ENCODE measurements at places on chromosomes 4 and X.

DNA sequence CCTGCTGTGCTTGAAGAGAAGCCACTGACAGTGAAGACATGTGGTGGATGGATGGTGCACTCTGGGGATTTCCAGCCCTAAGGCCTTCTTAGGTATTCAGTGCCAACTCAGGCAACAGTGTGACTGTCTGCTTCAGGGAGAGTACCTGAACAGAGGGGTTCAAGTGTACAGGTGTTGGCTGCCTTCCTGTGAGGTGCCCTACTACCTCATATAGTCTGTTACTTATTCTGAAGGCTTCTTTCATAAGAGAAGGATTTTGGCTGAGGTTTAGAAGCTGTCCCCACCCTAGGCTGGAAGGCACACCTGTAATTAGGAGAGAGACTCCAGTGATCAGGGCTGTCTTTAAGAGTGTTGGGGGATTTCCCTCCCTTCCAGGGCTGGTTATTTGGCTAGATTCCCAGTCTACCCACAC is 1.8 kb downstream of the FTHL17 start:
- no peak for DNase-seq

DNA sequence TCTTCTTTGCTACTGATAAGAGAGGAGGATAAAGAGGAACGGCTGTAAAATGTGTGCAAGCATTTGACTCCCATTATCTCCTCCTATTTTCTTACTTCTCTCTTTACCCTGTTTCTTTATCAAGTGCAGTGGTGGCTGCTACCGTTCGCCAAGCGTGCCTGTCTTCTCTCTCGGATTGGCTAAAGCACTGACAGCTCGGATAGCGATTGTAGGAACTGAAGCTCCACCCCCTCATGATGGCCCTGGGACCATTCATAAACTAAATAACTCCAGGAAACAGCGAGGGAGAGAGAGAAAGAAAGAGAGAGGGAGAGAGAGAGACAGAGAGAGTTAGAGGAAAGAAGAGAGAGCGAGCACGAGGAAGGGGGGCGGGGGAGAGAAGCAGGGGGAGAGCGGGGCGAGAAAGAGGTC is 305 bp upstream of the MAB21L2 start:
- DNase-seq = no peak

DNA sequence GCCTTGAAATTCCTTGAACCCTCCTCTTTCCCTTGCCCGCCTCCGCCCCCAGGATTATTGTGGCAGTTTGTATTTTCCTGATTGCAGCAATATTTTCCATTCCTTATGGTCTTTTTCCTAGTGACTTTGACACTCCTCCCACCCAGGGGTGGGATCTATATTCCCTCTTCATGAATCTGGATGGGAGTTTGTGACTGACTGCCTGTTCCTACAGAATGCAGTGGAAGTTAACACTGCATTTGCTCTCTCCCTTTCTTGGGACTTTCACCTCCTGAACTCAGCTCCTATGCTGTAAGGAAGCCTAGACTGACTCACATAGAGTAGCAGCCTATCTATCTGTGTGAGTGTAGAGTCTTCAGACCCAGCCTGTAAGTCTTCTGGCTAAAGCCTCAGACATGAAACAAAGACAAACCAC is 2.2 kb downstream of the FUNDC2 start:
- DNase-seq = no peak

GRCh38 chr4:38669208-38669607 is 5.2 kb downstream of the KLF3 start:
- no peak for DNase-seq

DNA sequence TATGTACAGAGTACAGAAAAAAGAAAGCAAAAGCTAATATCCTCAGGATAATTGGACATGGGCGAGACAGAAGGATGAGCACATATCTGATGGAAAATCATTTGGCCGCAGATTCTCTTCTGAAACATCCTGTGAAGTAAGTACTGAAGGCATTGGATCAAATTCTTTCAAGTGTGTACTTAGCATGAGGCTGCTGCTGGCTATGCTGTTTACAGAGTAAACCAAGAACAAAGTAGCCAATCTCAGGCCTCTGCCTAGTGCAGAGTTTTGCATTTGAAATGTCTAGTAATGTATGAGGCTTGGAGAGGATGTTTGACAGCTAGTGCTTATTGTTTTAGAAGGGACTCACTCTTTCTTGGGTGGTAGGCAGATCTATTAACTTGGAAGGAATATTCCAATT is 128.5 kb downstream of the MAGEC2 start:
- no peak for DNase-seq

- DNase-seq = no peak
These were observed 898.2 kb downstream of the PCDH18 start for GRCh38 chr4:136634121-136634520.

DNA sequence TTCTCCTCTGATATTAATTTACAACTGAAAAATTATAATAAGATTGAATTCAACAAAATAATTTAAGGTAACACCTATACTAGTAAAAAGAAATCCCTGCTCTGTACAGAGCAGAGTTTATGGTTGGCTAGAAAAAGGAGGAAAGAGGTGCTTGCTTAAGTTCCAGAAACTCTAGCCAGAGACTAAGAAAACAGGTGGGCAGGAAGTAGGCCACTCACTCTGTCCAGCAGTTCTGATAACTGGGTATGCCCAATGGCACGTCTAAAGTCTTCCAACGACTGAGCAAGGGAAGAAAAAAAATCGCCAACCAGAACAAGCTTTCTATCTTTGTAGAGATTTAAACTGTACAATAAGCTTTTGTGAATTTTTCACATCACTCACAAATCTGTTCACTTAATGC is 42.1 kb downstream of the TMEM165 start:
- no peak for DNase-seq

DNA sequence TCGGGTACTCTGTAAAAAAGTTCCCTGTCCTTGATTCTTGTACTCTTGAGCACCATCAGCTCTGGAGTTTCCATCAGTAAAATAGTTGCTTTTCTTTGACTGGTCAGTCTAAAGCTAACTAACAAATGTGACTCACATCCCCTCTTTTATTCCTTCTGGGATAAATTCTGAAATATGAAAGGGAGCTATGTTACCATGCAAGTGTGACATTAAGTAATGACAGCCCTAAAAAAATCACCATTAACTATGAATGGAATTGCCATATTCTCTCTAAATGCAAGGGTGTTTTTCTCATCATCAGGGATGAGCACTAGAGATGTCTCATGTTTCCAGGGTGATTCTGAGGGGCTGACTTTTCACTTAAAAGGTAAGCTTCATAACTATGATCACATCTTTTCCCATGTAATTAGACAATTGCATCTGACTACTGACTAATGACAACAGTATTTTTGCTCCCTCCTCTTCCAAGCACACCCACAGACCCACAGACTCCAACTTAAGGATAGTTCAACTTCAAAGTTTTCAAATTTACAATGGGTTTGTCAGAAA is 26.9 kb upstream of the RASGEF1B start:
- no peak for DNase-seq

GRCh38 chr4:44326741-44327140 is 121.9 kb downstream of the KCTD8 start:
- DNase-seq = no peak

DNA sequence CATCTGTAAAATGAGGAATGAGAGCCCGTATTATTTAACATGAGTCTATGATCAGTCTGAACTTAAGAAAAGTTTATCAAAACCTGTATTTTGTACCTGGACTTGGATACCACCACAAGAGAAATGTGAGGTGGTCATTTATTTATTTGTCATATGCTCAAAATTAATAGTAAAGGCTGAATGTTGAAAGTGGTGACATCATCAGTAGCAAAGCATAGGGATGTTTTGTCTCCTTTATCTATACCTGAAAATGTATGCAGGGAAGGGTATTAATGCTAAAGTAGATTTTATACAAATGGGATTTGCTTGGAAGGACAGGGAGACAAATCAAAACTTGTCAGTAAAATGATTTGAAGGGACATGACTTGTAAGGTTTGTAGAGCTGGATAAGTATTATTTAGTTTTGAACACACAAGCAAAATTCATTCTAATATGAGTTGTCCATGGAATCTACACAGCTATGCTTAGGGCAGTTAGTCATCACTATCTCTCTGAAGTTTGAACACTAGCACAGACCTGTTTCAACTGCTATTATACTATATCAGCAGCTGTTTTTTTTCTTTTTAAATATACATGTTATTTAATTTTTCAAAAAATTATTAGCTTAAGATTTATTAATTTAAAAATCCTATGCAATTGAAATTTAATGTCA is 52.4 kb upstream of the GUCY1A1 start:
- DNase-seq = no peak

DNA sequence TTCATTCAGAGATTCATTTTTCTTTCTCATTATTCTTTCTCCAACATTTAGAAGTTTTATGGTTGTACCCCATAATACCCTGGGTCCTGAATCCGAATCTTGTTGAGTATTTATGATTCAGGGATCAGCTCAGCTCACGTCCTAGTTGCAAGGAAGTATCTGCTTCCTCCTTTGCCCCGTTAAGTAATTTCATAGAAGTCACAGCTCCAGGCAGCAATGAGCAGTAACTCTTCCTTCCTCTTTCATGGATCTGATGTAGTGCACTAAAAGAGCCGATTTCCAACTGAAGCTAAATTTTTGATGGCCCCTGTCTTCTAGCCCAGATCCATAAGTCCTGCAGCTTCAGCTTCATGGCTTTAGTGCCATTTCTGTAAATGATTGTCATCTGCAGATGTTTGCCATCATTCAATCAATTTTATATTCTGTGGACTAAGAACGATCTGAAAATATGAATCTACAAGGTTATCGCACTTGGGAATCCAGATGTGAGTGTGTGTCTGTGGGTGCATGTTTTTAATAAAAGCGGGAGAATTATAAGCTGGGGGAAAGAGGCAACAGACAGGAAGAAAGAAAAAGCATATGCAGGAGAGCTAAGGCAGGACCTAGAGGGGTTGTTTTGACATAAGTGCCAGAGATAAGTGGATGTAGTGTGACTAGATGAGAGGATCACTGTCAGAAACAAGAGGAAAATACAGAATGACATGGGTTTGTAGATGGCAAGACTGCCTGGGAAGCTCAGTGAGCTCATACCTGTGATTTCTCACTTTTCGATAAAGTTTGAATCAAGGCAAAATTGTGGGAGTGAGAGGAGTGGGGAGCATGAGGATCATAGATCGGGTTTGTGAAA is 17.5 kb downstream of the VEGFD start:
- no peak for DNase-seq

DNA sequence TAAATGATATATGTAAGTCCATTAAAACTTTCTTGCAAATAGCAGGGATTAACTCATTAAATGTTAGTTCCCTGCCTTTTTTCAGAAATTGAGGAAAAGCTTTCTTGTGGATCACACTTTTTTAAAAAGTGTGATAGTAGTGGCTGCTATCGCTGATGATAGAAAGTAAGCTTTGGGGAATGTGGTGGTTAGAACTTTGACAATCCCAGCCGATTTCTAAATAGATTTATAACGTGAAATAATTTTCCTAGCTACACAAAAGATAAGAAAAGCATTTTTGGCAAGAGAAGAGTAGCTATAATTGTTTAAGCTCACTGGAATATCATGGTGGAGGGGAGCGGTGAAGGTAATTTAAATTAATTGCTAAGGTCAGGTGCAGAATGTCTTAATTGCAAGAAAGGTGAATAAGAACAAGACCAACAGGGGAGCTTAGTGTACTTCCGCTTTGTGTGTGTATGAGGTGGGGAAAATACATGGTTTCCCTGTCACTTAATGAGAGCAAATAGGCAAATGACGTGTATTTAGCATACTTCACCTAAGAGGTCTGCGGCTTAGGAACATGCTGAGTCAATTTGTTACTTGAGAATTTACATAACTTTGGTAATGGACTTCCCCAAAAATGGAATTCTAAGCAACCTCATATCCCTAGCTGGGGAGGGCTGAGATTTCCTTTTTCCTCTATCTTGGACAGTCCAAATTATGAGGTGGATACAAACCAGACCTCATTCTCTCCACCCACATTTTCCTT is 11.7 kb upstream of the IL21 start:
- DNase-seq = no peak

DNA sequence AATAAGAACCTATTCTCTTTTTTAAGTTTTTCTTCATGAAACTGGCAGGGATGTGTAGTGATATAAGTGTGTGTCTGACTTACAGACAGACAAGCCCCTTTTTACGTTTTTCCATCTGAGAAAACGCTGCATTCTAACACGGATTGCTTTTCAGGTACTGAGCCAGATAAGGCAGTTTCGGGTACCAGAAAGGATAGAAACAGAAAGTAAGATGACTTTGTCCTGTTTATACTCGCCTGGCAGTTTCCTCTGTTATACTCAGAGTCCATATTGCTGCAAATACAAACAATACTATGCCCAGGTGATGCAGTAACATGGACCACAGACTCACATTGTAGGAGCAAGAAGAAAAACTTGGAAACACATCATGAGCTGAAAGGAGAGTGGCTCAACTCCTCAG is 2320.6 kb upstream of the AGA start:
- no peak for DNase-seq

GRCh38 chrX:67619253-67619652 is 75.4 kb downstream of the AR start:
- no peak for DNase-seq

DNA sequence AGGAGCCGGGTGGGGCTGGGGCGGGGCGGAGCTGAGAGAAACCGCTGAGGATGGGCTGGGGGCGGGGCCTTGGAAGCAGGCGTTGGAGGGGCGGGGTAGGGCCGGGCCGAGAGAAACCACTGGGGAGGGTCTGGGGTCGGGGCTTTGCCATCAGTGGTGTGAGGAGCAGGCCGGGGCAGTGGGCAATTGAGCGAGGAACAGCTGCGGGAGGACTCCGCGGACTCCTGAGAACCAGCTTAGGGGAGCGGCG is 1.3 kb upstream of the EOLA2 start:
- DNase-seq = peak; percentile 86

DNA sequence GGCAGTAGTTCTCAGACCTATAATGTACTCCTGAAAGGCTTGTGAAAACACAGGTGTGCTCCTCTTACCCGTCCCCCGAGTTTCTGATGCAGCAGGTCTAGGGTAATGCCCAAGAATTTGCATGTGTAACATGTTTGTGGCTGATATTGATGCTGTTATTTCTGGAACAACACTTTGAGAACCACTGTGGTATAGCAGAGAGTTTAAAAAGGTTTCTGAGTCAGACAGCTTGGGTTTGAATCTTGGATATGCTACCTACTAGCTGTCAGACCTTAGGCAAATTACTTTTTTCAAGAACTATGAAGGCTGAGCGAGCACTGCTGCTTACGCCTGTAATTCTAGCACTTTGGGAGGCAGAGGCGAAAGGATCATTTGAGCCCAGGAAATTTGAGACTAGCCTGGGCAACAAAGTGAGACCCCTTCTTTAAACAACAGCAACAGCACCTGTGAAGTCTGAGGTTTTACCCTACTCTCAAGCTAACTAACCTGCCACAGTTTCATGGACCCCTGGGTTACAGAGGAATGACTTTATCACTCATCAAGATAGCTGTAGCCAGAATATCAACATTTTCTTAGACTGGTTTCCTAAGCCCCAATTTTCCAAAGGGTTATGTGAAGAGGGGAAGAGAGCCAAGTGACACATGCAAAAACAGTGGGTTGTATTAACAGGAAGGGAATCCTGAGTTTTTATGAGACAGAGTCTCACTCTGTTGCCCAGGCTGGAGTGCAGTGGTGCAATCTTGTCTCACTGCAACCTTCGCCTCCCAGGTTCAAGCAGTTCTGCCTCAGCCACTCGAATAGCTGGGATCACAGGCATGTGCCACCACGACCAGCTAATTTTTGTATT is 5.1 kb downstream of the AFF1 start:
- no peak for DNase-seq

Measured in activated CD4-positive, alpha-beta T cell treated with anti-CD3 and anti-CD28 coated beads, Interleukin-2, amount 10 ng/mL, durations not matched to agents 7 days and 5 days (primary cell).